Peyer's patch (tissue), 4 donors: ENCODE measurements at places on chromosomes 2 and 18. TPM values are rescaled to one million over a fixed set of nuclear protein-coding genes. Genes with fewer than 3 reads are reported as not detected.

DNA sequence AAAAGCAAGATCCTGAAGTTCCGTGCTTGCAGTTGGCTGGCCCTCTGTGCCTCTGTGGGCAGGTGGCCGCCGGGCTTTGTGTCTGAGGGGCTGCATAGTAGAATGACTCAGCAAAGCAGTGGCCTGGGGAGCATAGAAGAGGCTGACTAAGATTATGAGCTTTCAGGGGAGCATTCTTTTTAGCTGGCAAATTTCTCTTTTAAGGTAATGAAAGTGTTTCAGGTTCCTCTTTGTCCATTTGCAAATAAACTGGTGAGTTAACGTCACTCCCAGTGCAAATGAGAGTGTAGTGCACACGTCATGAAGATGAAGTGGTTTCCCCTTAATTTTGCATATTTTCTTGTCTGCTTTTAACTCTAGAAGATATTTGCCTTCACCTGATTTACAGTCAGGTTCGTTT is 98.6 kb downstream of the BCL2L11 start:
- DNase-seq, result no peak

DNA sequence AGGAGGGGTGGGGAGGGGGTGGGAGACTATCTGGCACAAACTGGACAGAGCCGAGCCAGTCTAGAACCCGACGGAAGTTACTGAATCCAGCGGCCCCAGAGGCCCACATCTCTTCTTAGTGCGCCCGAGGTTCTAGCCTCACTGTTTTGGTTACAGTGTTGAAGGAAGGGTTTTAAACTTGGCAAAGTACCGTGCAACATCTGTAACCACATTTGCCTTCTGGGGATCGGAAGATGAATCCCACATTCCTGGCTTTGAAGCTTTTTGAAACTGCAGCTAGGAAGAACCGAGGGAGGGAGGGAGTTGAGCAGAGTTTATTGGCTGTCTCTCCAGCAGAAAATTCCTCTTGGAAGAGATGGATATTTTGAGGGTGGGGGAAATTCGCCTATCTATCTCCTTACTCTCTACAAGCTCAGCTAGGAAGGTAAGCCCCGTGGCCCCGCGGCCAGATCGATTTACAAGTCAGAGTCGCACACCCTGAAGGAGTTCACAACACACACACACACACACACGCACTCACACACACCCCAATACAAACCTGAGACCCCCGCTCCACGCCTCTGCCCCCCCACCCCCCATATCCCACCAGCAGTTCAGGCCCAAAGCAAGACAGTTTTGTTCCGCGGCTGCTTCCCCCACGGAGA is 1.0 kb downstream of the ACVR1 start:
- DNase-seq, result no peak

DNA sequence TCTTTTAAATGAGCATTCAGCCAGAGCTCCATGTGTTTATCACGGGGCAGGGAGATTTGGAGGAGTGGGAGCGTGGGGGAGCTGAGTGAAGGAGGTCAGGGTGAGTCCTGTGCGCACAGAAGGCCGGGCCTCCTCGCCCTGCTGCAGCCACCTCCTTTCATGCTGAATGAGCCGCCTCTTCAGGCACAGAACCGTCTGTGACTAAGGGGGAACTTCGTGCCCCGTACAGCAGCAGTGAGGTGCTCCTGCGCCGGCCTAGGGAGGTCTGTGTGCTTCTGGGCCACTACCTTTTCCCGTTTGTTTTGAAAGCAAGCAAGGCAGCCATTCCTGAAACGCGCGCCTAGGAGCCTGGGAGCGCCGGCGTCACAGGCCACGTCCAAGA is 27.1 kb upstream of the ZNF516 start:
- no peak for DNase-seq

GRCh38 chr2:233387225-233387624 is 32.9 kb downstream of the DGKD start:
- DNase-seq, result no peak

DNA sequence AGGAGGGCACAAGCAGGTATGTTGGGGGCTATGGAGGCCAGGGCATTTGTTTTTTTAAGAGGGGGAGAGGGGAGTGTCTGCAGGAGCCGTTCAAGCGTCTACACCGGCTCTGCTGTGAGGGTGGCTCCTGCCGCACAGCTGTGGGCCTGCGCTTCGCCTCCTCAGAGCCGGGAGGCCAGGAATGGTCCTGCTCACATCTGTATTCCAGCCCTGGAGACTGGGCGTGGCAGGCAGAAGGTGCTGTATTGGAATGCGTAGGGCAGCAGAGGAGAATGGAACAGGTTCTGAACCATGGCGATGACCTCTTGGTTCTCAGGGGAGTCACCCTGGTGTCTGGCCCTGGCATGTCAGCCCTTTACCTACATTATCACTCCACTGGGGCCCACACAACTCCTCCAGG is 26.8 kb upstream of the INHBB start:
- DNase-seq, result no peak

- no peak for DNase-seq
Observed at GRCh38 chr2:50955081-50955480, 76.9 kb downstream of the NRXN1 start.

ARHGAP15 gene
- total RNA-seq, result 6.7 TPM

- no peak for DNase-seq
Observed at GRCh38 chr2:48170281-48170680, 264.0 kb upstream of the FBXO11 start.

- DNase-seq, result no peak
Observed at GRCh38 chr18:12857215-12857905, 26.7 kb downstream of the PTPN2 start.

GRCh38 chr2:16318051-16318450 is 347.6 kb downstream of the CYRIA start:
- DNase-seq, result no peak

- peak; percentile 54 for DNase-seq
Observed at GRCh38 chr2:201261471-201261870, 1.1 kb downstream of the CASP8 start.

DNA sequence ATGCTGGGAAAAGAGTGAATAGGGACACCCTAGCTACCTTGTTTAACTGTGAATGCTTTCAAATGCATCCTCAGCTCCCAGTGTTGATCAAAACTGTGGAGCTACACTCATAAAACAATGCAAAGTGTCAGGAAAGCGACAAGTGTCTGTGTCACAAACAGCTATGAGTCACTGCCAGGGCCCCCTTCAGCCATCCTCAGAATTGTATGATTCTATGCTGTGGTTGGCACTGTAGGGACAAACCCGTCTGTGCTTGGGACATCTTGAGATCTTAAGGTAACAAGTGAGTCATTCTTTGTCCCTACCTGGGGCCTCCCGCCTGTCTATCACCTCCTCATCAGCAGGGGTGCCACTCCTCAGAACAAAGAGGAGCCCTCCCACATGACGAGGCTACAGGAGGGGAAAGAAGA is 42.4 kb downstream of the KLF7 start:
- no peak for DNase-seq

- DNase-seq, result peak; percentile 90
Observed at GRCh38 chr2:230866756-230867523, 2.2 kb downstream of the ITM2C start.

DOK6 gene
- 0.18 TPM for total RNA-seq

- no peak for DNase-seq
Observed at GRCh38 chr18:79208906-79209305, 139.7 kb downstream of the ATP9B start.

ACMSD gene
- total RNA-seq, result not detected

- no peak for DNase-seq
Observed at GRCh38 chr2:241570961-241571581, 12.5 kb downstream of the BOK start.

DNA sequence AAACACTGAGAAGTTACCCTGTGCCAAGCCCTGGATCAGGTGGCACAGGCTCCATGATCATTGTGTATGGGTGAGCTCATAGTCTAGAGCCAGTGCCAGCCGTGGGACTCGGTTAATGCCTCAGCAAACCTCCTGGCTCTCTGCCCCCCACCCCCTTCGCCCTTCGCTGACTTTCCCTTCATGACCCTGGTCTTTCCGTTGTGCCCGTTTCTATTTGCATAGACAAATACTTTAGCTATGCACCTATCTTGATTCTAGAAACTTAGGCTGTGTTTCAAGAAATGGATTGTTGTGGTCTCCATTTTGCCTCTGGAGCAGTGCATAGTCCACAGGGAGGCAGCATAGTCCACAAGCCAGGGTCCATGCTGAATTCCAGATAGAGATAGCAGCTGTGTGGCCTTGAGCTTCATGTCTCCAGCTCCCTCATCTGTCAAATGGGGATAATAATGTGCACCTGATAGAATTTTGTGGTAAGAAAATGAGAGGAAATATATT is 44.8 kb upstream of the KDM3A start:
- no peak for DNase-seq

- DNase-seq, result no peak
Observed at GRCh38 chr2:146982393-146982846, 862.4 kb upstream of the ACVR2A start.

DNA sequence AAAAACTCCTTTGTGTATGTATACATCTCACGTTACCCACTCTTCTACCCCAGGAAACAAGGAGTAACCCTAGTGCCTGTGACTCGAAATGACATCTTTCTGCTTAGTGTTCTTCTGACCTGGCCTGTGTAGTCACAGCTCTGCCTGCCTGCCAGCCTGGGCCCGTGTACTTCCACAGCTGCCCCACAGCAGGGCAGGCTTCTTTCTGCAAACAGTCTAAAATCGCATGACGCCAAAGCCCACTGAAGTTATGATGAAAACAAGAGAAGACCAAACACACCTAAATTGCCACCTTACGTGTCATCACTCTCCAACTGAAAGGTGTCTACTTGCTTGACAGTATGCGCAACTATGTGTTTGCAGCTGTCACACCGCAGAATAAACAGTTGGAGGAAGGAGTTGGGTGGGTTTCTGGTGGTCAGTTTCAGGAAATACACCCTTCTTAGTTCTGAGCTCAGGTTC is 1.5 kb downstream of the GAREM1 start:
- peak; percentile 59 for DNase-seq

- DNase-seq, result no peak
Observed at GRCh38 chr2:219430633-219431615, 3.7 kb upstream of the SPEG start.

DNA sequence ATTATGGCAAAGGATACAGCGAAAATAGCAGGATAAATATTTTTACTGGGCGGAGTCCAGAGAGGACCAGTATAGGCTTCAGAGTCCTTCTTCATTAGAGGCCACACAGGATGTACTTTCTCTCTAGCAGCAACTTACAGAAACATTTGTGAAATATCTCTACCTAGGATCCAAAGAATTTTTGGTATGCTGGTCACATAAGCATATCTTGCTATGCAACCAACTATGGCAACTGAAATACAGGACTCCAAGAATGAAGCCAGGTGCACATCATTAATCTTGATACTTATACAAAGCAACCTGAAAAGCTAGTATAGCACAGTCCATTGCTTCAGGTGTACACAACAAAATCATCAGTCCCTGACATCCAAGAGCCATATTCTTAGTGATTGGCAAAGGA is 59.1 kb upstream of the NABP1 start:
- no peak for DNase-seq

DTNA gene
- total RNA-seq, result 9.4 TPM

- no peak for DNase-seq
Observed at GRCh38 chr18:1658908-1659566, 754.4 kb downstream of the ADCYAP1 start.

GRCh38 chr2:150222379-150222778 is 265.1 kb downstream of the RND3 start:
- DNase-seq, result no peak

DNA sequence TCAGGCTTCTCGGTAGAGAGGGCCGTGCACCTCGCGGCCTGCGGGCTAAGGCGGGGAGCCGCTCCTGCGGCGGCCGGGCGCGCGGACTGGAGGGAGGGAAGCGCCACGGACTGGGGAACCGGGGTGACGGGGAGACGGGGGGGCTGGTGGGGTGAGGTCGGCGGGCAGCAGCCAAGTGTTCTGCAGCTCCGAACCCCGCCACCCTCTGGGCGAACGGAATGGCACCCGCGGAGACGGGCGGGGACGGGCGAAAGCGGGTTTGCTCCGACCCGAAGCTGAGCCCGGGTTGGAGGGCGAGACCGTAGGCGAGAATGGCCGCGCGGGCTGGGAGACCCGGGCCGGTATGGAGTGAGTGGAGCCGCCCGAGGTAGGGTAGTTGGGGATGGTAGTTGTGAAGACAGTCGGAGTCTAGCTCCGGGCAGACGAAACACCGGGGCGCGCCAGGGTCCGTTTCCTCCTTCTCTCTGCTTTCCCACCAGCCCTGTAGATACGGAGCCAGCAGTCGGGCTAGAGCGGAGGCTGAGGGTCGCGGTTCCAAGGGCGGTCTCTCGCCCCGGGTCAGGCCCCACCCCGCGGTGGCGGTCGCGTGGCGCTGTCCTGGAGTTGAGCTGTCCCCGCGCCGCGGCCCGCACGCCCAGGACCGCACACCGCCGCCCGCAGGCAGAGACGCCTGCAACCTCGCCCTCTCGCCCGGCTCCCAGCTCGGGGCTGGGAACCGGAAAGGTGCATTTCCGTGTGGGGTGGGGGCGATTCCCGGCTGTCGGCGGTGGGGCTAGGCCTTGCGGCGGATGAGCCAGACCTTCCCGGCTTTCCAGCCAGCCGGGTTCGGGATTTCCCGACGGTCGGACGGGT is 160.3 kb upstream of the SIX2 start:
- no peak for DNase-seq

GRCh38 chr2:78999406-78999805 is 26.1 kb upstream of the REG3G start:
- DNase-seq, result no peak

- DNase-seq, result no peak
Observed at GRCh38 chr2:53987336-53987921, 16.6 kb upstream of the PSME4 start.

- no peak for DNase-seq
Observed at GRCh38 chr2:173392731-173393130, 38.1 kb downstream of the CDCA7 start.

- peak; percentile 53 for DNase-seq
Observed at GRCh38 chr2:164896634-164897355, 55.2 kb upstream of the COBLL1 start.
